GM12878 (cell line): ENCODE measurements at places on chromosomes 4 and X.

- no peak for DNase-seq
Measured at GRCh38 chr4:176504118-176504517, 184.4 kb downstream of the SPCS3 start.

- DNase-seq, result no peak
Measured at GRCh38 chr4:79585834-79586233, 177.8 kb upstream of the GK2 start.

DNA sequence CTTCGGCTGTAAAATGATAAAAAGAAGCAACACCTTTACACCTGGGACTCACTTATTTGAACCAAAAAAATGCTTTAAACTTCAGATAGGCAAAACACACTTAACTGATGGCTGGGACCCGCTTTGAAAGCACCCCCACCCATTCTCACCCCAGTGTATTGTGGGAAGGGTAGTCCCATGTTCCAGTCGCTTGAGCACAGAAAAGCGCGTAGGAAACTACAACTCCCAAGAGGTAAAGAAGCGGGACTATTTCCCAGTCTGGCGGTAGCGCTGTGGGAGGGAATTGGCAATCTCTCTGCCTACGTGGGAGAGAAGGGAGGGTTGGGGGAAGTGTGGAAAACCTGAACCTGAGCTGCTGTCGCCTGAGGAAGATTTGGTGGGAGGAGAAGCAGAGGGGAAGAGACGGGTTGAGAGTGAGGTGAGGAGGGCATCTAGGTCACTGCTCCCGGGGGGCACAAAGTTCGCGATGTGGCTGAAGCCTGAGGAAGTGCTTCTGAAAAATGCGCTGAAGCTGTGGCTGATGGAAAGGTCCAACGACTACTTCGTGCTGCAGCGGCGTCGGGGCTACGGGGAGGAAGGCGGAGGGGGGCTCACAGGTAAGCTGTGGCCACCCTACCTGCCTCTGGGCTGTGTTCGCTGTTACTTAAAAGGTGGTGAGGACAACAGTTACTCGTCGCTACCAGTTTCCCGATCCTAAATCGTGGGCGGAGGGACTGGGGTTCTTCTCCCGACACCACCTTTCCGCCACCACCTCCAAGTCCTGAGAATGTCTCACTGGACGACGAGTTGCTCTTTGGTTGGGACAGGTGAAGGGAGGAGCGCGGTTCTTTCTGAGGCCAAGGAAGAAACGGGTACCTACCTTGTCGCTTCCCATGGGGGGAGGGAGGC, at the start of gene TBC1D8B:
TSS of gene TBC1D8B (plus strand) at position 286 of the 888 bp plus-strand sequence. CDS start at position 467, 181 bp downstream.
- peak; percentile 50 for DNase-seq

DNA sequence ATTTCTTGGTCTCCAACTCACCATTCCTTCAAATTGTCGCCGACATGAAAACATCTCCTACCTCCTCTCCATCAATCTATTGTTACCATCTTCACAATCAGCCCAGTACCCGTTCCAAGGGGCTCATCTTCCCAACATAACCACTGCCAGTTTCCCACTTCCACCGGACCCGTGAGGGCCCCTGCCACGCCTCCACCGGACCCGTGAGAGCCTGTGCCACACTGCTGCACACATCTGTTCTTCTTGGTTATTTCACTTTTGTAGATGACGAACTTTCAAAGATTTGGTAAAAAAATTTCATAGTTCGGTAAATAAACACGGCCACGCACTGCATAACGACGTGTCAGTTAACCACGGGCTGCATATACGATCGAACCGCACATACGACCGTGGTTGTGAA, 65.0 kb downstream of the FAT1 start:
- DNase-seq, result no peak

- no peak for DNase-seq
Measured at GRCh38 chr4:78693777-78694456, 82.2 kb upstream of the BMP2K start.

DNA sequence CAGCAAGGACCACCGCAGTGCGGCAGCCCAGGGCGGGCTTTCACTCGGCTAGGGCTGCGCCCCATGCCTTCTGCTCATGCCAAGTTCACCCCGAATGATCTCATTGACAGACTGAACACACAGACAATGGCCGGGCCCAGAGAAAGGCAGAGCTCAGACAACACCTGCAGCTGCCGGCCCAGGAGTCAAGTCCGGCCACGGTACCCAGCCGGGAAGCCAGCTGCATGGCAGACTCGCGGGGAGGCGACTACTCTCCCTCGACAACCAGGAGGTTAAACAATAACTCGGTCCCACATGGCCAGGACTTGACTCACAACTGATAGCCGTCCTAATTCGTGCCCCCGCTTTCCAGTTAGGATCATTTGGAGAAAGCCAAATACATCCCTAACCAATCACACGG, 50.4 kb downstream of the ABLIM2 start:
- DNase-seq, result no peak

DNA sequence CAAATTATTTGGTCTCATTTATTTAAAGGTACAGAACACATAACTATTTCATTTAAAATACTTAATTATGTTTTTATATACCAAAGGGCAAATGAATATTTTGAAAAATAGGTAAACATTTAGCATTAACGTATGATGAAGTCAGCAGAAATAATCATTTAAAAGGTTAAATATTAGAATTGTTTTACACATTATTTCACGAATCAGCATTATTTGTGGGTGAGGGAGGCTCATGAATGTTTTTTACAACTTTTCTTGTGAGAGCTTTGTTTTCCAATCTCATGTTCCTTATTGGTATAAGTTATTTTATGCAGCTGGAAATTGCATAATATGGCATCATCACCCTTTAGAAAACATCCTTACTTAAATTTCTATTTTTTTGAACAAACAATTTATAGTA, 73.9 kb upstream of the FSTL5 start:
- DNase-seq, result no peak

DNA sequence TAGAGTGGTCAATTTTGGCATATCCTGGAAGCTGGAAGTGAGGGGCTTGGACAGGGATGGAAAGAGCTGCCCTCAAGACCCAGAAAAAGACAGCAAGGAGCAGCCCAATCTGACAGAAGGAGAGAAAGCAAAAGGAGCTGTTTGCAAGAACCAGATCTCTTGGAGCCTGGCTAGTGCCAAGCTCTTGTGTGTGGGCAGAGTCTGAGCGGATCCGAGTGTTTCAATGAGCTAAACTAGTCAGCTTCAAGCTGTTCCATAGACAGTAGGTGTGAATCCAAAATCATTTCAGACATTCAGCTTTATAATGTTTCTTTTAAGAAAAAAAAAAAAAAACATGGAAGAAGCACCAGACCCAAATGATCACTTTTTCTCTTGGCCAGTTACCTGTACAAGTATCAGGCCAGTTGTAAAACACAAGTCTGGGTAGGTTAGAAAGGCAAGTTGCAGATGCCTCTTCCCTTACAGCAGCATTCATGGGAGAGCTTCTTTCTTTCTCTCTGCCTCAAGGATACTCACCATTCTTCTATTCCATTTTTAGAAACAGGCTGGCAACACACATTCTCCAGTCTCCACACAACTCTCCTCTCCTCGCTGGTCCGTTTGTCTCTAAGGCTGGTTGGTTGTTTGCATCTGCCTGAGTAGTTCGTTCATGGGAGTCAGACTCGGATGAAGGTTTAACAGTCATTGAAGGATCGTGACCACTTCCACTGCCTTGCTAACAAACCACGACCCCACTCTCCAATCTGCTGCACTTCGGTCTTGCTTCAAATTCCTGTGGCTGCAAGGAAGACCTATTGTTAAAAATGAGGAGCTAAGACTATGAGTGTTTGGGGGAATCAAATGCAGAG, 105.2 kb upstream of the GATB start:
- no peak for DNase-seq

- DNase-seq, result peak; percentile 48
Measured at GRCh38 chr4:104752337-104752736, 257.6 kb upstream of the CXXC4 start.

GRCh38 chrX:105477351-105477750, 256.9 kb upstream of the TEX13A start:
- DNase-seq, result no peak

DNA sequence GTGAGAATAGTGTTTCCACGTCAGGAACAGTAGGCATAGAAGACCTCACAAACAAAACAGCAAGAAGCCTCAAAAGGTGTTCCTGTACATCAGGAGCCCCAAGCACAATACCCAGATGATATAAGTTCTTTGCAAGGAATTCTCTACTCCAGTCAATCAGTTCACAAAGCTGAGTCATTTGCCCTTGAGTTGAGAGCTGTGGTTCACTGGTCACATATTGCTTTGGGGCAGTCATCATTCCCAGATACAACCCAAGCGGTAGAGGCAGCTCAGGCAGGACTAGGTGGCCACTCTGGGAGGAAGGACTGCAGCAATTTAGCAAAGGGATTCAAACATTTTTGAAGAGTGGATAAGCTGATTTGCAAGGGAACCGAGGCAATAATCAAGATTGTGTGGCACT, 551.5 kb upstream of the ZFP42 start:
- no peak for DNase-seq

DNA sequence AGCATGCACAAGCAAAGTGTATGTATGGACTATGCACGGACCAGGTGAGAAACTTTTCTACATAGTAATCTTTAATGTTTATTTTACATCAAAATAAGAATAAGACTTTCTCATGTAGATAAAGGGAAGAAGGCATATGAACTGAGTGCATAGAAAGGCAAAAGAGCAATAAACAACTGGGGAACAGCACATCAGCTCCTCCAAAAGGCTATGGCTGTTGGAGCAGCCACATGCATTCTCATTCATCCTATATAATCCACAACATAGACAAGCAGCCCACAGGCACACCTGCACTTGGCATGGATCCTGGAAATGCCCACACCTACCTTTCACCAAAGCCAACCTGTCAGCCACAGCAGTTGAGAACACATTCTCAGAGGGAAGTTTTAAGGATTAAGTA, 586.9 kb upstream of the INTU start:
- no peak for DNase-seq

GRCh38 chrX:120281761-120282160, 29.5 kb downstream of the TMEM255A start:
- no peak for DNase-seq

- no peak for DNase-seq
Measured at GRCh38 chr4:56742080-56742871, 61.2 kb upstream of the HOPX start.

- DNase-seq, result no peak
Measured at GRCh38 chr4:160184884-160185283, 1082.0 kb downstream of the RAPGEF2 start.

DNA sequence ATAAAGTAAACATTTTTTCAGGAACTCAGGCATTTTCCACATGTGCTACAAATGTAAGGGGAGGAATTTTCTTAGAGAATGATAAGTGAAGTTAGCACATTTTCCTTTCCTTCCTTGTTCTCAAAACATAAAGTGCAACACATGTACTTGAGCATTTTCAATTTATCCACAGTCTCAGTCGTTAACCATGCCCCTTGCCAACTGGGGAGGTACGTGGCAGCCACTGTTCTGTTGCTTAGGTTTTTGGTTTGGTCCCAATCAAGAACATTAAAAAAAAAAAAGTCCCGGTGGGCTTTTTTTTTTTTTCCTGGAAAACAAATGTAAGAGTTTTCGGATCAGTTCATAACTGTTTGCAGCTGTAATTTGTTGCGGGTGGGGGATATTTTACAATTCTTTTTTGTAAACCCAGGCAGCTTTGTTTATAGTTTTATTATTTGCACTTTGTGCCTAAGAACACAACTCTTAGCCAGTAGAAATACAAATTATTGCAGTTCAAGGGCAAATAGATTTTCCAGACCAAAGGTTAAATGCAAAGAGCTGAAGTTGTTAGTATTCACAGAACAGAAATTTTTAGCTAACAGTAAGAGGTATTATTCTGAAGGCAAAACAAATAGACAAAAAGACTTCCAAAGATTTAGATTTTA, 112.1 kb upstream of the NAP1L5 start:
- no peak for DNase-seq

DNA sequence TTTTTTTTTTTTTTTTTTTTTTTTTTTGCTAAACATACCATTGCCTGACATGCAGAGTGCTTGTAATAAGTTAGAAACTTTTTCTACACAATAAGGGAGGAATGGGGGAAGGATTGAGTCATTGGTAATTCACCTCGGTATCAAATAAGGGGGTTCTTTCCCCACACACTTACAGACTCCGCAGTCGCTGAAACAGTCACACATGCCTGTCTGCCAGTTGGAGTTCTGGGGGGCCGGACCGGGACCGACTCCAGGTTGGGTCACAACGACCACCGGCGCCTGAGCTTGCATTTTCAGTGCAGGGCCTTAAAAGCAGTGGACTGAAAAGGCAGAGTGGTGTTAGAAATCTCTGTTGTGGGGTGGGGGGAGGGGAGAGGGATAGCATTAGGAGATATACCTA, 6.9 kb downstream of the PLAC8 start:
- DNase-seq, result no peak

DNA sequence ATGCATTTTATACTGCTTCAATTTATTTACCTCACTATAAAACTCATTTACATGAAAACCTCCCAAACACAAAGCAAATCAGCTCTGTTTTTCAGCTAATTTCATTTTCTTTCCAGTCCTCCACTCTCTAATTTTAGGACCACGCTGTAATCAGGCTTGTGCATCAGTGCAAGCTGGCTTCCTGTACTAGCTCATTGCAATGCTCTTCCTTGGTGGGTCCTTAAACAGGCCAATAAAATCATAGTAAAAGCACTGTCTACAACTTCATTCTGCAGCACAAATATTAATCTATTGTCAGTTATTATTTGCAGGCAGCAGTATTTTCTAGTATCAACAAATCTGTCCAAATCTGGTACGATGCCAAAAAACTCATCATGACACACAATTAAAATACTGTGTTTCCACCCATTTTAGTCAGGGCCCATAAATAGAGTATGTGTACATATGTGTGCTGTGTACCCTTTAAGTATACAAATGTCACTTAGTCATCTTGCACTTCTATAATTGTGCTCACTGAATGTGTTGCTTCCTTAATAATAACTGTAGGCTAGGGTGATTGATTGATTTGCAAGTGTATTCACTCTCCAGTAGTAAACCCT, 178.2 kb upstream of the HCCS start:
- no peak for DNase-seq

GRCh38 chr4:26369581-26369980, 48.8 kb downstream of the RBPJ start:
- no peak for DNase-seq

- no peak for DNase-seq
Measured at GRCh38 chrX:10989386-10989785, 121.7 kb upstream of the HCCS start.

- no peak for DNase-seq
Measured at GRCh38 chrX:53223068-53223693, 1.8 kb downstream of the KDM5C start.

DNA sequence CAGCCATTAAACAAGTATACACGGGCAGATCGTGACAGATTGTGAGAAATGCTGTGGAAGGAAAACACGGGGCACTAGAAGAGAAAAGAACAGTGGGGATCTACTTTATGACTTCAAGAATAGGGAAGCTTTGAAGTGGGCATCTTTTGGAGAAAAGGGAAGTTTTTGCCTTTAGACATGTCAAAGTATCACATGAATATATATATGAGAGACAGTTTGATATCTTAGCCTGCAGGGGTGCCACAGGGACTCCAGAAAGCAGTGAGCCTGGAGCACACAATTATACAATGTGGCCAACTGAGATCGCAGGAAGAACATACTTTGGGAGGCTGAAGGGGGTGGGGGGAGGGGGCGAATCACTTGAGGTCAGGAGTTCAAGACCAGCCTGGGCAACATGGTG, 35.7 kb downstream of the RELL1 start:
- no peak for DNase-seq

GRCh38 chrX:22338740-22339139, 66.0 kb downstream of the CBLL2 start:
- no peak for DNase-seq

GRCh38 chr4:4655901-4656300, 114.1 kb upstream of the STX18 start:
- no peak for DNase-seq

GRCh38 chr4:8368061-8368481, 72.5 kb downstream of the ACOX3 start:
- DNase-seq, result no peak
